Heart left ventricle (tissue), 16 donors: ENCODE measurements at places on chromosomes 3 and 15.

GRCh38 chr3:188750617-188751016 is 421.2 kb upstream of the TPRG1 start:
- H3K27ac ChIP-seq = no peak overlapping the region
- DNase-seq = no peak
- no peak overlapping the region for H3K4me3 ChIP-seq
- no peaks in the 10 kb centered on the region for H3K4me1 ChIP-seq
- no peaks in the 10 kb centered on the region for H3K36me3 ChIP-seq
- H3K27me3 ChIP-seq = no peaks in the 10 kb centered on the region

DNA sequence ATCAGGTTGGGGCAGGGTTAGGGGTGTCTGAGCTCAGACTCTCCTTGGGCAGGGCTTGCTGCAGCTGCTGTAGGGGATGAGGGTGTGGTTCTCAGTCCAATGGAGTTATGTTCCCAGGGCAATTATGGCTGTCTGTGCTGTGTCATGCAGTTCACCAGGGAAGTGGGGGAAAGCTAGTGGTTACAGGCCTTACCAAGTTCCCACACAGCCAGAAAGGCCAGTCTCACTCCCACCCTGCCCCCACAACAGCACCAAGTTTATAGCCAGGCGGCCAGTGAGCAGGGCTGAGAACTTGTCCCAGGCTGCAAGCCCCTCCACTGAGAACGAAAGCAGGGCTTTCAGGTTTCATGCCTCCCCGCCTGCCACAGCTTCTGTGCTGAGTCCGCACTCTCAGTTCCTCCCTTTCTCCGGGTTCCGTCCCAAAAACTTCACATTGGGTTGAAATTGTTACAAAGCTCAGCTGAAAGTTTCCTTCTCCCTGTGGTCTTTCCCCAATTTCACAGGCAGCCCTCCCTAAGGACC is 19.6 kb upstream of the CPOX start:
- no peaks in the 10 kb centered on the region for H3K36me3 ChIP-seq
- no peaks in the 10 kb centered on the region for H3K27me3 ChIP-seq
- no peak overlapping the region for H3K27ac ChIP-seq
- peak; percentile 28 for DNase-seq

GRCh38 chr3:143363276-143363675 is 243.7 kb downstream of the CHST2 start:
- H3K27ac ChIP-seq = no peak overlapping the region
- no peaks in the 10 kb centered on the region for H3K36me3 ChIP-seq
- DNase-seq = no peak
- H3K4me3 ChIP-seq = no peak overlapping the region
- peaks cover 2% of the 10 kb centered on the region for H3K4me1 ChIP-seq
- no peaks in the 10 kb centered on the region for H3K27me3 ChIP-seq

DNA sequence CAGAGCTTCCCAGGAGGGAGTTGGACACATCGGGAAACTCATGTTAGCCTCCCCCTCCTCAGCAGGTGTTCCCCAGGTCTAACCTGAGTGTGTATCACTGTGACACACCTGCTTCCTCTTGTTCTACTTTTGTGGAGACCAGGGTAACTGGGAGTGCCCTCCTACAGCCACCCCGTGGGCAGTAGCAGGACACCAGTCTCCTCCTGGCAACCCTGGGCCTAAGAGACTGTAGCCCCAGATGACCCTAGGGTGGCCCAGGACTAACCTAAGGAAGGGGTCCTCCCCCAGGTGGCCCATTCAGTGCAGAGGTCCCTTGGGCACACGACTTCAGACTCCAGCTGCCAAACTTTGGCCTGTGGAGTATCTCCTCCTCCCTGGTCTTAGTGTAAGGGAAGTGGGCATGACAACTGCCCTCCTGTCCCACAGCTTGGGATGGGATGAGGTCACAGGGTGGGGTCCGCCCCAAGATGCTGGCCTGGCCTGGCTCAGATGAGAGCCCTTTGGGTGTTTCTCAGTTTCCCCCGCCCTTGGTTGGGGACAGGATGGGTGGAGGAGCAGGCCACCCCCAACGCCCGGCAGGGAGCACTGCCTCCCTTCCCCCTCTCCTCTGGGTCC is 4.8 kb downstream of the CSK start:
- DNase-seq = peak; percentile 72
- H3K27me3 ChIP-seq = no peaks in the 10 kb centered on the region
- H3K4me3 ChIP-seq = peak overlapping the region; percentile 7
- peak overlapping the region; percentile 77 for H3K27ac ChIP-seq
- no peaks in the 10 kb centered on the region for H3K36me3 ChIP-seq

DNA sequence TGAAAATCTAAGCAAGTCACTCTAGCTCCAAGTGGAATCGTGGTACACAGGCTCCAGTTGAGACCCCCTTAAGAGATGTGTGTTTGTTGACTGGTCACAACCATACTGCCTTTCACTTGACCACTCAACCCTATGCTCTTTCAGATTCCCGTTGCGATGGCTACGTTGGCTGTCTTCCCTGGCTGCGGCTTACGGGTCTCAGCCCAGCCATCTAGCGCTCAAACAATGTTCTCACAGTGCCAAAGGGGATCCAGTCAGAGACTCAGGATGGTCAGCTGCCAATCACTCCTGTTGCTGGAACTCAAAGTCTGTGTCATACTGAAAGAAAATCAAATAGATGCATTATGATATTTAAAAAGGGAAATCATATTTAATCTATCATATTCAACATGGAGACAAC is 237.6 kb downstream of the ITPR1 start:
- H3K36me3 ChIP-seq = peaks cover 40% of the 10 kb centered on the region
- H3K27me3 ChIP-seq = no peaks in the 10 kb centered on the region
- peaks cover 33% of the 10 kb centered on the region for H3K4me1 ChIP-seq
- no peak for DNase-seq
- no peak overlapping the region for H3K4me3 ChIP-seq

- H3K4me1 ChIP-seq = no peaks in the 10 kb centered on the region
- no peak for DNase-seq
- no peak overlapping the region for H3K27ac ChIP-seq
- H3K4me3 ChIP-seq = no peak overlapping the region
Measured at GRCh38 chr15:88814393-88814792, 11.2 kb downstream of the ACAN start.

- H3K27me3 ChIP-seq = no peaks in the 10 kb centered on the region
- H3K36me3 ChIP-seq = no peaks in the 10 kb centered on the region
- H3K4me3 ChIP-seq = no peak overlapping the region
- no peak for DNase-seq
- no peak overlapping the region for H3K27ac ChIP-seq
Measured at GRCh38 chr3:153026026-153026425, 136.0 kb upstream of the RAP2B start.

- H3K4me3 ChIP-seq = no peak overlapping the region
- H3K4me1 ChIP-seq = no peaks in the 10 kb centered on the region
- H3K27me3 ChIP-seq = no peaks in the 10 kb centered on the region
- no peak overlapping the region for H3K27ac ChIP-seq
- H3K36me3 ChIP-seq = no peaks in the 10 kb centered on the region
- DNase-seq = no peak
Measured at GRCh38 chr3:117565777-117566176, 856.2 kb downstream of the TUSC7 start.

DNA sequence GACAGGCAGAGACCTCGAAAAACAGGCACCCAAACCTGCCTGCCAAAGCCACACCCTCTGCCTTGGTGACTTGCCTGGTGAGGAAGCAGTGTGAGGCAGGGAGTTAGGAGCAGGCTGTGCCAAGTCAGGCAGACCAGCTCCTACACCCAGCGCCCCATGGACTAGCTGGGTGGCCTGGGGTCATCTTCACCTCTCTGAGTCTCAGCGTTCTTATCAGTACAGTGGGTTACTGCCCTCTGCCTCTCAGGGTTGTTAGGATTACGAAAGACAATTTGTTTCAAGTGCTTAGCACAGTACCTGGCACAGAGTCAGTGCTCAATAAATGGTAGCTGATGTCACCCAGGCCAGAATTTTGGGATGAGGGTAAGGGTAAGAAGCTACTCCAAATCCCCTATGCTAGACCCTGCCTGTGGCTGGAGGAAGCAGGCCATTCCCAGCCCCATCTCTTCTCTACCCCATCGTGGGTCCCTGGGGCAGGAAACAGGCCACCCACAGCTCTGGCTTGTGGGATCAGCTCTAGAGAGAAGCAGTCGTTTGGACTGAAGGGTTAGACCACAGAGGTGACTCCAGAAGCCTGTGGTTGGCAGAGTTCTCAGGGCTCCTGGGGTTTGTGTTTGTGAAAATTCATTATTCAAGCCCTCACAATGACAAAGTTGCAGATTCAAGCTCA is 10.1 kb downstream of the SLC51B start:
- DNase-seq = peak; percentile 69
- H3K27ac ChIP-seq = no peak overlapping the region
- peaks cover 9% of the 10 kb centered on the region for H3K4me1 ChIP-seq
- peaks cover 24% of the 10 kb centered on the region for H3K36me3 ChIP-seq
- no peaks in the 10 kb centered on the region for H3K27me3 ChIP-seq
- H3K4me3 ChIP-seq = no peak overlapping the region

- no peak overlapping the region for H3K4me3 ChIP-seq
- DNase-seq = no peak
- no peak overlapping the region for H3K27ac ChIP-seq
- no peaks in the 10 kb centered on the region for H3K27me3 ChIP-seq
- H3K4me1 ChIP-seq = no peaks in the 10 kb centered on the region
Measured at GRCh38 chr3:197197334-197197733, 101.1 kb downstream of the DLG1 start.

GRCh38 chr3:19901337-19901736 is 32.7 kb downstream of the EFHB start:
- DNase-seq = no peak
- no peaks in the 10 kb centered on the region for H3K4me1 ChIP-seq
- H3K27me3 ChIP-seq = no peaks in the 10 kb centered on the region

DNA sequence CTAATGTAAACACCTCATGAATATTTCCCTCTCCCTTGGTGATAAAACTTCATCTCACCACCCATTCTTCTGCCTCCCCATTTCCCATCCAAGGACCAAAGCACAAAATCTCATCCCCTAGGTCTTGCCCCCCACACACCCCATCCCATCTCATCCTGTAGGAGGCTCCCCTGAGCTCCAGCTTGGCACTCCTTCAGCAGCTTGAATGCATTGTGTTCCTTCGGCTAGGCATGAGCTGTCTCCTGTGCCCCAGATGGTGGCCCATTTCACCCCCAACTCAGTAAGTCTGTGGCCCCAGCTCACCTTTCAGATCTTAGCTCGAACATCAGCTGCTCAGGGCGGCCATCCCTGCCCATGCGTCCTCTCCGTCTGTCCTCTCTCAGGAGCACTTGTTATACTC is 203.6 kb upstream of the NR2F2 start:
- H3K27ac ChIP-seq = no peak overlapping the region
- no peaks in the 10 kb centered on the region for H3K27me3 ChIP-seq
- no peaks in the 10 kb centered on the region for H3K36me3 ChIP-seq
- no peak overlapping the region for H3K4me3 ChIP-seq

DNA sequence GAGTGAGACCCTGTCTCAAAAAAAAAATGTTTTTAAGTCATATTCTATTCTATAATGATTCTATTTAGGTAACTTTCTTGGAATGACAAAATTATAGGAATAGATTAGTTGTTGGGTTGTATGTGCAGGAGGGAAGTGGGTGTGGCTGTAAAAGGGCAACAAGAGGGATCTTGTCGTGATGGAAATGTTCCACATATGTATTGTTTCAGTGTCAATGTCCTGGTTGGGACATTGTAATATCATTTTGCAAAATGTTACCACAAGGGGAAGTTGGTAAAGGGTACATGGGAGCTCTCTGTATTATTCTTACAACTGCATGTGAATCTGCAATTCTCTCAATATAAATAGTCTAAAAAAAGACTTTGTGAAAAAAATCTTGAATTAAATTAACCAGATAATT is 14.3 kb upstream of the ABHD5 start:
- no peaks in the 10 kb centered on the region for H3K27me3 ChIP-seq
- H3K4me3 ChIP-seq = no peak overlapping the region
- H3K4me1 ChIP-seq = no peaks in the 10 kb centered on the region

- H3K36me3 ChIP-seq = no peaks in the 10 kb centered on the region
- H3K27ac ChIP-seq = no peak overlapping the region
- H3K27me3 ChIP-seq = no peaks in the 10 kb centered on the region
- no peak overlapping the region for H3K4me3 ChIP-seq
- DNase-seq = no peak
- H3K4me1 ChIP-seq = no peaks in the 10 kb centered on the region
Measured at GRCh38 chr3:110779581-110779980, 292.0 kb upstream of the NECTIN3 start.

GRCh38 chr15:56831467-56832005 is 86.9 kb upstream of the TCF12 start:
- H3K36me3 ChIP-seq = no peaks in the 10 kb centered on the region
- no peak overlapping the region for H3K4me3 ChIP-seq
- H3K4me1 ChIP-seq = peaks cover 3% of the 10 kb centered on the region
- H3K27me3 ChIP-seq = no peaks in the 10 kb centered on the region

GRCh38 chr15:67839499-67839928 is 331 bp downstream of the RNU6-1 start:
- peak overlapping the region; percentile 98 for H3K27ac ChIP-seq
- peaks cover 34% of the 10 kb centered on the region for H3K4me1 ChIP-seq
- no peaks in the 10 kb centered on the region for H3K36me3 ChIP-seq
- peaks cover 18% of the 10 kb centered on the region for H3K27me3 ChIP-seq
- H3K4me3 ChIP-seq = peak overlapping the region; percentile 75

DNA sequence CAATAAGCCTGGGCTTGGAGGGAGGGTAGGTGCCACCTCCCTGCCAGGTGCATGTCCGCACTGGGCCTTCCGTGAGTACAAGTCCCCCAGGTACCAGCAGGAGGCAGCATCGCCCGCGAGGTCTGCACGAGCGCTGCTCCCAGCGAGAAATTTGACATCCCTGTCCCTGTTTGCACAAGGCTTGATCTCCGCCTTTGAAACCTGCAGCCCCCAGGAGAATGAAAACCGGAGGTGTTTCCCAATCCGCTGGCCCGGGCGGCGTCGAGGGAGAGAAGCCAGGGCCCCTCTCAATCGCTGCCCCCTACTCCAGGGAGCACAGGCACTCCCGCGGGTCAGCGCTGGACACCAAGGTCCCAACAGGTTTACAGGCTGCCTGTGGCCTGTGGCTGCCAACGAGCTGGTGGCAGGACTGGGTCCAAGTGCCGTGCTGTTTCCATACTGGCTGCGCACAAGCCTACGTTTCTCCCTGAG is 961 bp downstream of the HAPLN3 start:
- DNase-seq = no peak
- no peaks in the 10 kb centered on the region for H3K36me3 ChIP-seq
- no peak overlapping the region for H3K27ac ChIP-seq
- no peaks in the 10 kb centered on the region for H3K27me3 ChIP-seq
- H3K4me1 ChIP-seq = peaks cover 31% of the 10 kb centered on the region

DNA sequence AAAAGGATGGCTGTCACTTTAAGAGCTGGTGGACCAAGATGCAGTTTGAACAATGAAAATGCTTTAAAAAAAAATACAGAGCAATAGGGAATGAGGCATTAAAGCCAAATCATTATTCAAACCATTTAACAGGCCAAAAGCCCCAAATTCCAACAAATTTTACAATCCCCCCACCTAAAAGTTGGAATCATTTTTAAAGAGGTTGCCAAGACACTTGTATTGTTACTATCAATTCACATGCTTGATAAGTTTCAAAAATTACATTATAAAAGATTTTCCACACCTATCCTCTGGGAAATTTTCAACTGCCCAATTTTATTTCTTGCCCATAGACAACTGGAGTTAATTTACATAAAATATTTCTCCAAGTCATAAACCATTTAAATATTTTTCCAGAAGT is 192.3 kb upstream of the ARHGEF26 start:
- H3K4me1 ChIP-seq = no peaks in the 10 kb centered on the region
- H3K27ac ChIP-seq = no peak overlapping the region
- DNase-seq = no peak
- no peaks in the 10 kb centered on the region for H3K36me3 ChIP-seq
- no peak overlapping the region for H3K4me3 ChIP-seq

GRCh38 chr3:15387171-15387581 is 40.2 kb downstream of the METTL6 start:
- H3K4me3 ChIP-seq = no peak overlapping the region
- peak; percentile 31 for DNase-seq
- no peak overlapping the region for H3K27ac ChIP-seq
- H3K27me3 ChIP-seq = no peaks in the 10 kb centered on the region
- no peaks in the 10 kb centered on the region for H3K4me1 ChIP-seq
- no peaks in the 10 kb centered on the region for H3K36me3 ChIP-seq
